Activated CD4-positive, CD25-positive, alpha-beta regulatory T cell treated with anti-CD3 and anti-CD28 coated beads, Interleukin-2, amount 50 U/mL, for 72 hours (primary cell): ENCODE measurements at places on chromosomes 6 and 20.

GRCh38 chr20:53579581-53580375 is 13.9 kb downstream of the ZNF217 start:
- no peak for DNase-seq

DNA sequence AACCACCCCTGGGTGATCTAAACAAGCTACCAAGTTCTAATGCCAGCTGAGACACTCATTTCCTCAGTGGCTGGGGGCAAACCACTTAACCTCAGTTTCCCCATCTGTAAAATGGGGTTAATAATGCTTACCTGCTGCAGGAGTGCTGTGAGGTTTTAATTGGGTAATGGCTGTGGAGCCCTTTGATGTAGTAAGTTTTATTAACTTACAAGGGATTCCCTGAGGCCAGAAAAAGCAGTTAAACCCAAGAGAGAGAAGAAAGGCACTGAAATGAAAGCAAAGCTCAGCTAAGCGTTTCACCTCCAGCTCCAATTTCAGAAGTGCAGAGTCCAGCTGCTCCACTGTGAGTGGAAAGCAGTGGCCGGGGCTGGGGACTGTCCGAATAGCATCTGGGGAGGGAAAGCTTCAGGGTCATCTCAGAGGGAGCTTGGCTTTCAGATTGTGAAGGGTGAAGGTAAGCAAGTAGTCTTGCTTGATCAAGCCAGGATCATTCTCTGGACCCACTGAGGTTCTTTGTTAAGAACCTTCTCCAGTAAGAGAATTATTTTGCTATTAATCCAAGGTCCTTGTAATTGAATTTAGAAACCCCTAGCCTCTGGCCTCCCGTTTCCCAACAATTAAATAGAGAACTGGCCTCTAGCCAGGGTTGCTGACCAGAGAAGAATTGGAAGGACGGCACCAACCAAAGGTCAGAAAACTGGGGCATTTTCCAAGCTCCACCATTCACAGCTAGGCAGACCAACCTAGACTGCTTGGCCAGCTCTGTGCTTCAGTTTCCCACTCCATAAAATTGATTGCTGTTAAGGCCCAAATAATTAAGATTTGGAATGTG is 20.9 kb upstream of the TCP11 start:
- DNase-seq = no peak

- DNase-seq = no peak
These were observed 21.5 kb upstream of the TMEM244 start for GRCh38 chr6:129882510-129883023.

DNA sequence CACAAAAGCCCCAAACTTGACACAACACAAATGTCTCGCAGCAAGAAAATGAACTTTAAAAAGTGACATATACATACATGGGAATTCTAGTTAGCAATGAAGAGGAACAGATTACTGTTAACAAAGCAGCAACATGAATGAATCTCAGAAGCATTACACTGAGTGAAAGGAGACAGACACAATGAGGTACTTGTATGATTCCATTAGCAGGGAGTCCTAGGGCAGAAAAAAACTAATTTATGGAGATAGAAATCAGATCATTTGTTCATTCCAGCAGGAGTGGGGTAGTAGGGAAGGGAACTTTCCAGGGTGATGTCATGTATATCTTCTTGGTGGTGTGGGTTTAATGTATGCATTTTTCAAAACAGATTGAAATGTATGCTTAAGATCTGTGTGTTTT is 524.4 kb downstream of the KIF16B start:
- DNase-seq = no peak

DNA sequence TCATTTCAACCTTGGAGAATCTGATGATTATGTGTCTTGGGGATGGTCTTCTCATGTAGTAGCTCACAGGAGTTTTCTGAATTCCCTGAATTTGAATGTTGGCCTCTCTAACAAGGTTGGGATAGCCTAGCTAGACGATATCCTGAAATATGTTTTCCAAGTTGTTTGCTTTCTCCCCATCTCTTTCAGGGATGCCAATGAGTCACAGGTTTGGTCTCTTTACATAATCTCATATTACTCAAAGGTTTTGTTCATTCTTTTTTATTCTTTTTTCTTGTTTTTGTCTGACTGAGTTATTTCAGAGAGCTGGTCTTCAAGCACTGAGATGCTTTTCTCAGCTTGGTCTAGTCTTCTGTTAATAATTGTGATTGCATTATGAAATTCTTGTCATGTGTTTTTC is 42.7 kb upstream of the COL9A1 start:
- no peak for DNase-seq

DNA sequence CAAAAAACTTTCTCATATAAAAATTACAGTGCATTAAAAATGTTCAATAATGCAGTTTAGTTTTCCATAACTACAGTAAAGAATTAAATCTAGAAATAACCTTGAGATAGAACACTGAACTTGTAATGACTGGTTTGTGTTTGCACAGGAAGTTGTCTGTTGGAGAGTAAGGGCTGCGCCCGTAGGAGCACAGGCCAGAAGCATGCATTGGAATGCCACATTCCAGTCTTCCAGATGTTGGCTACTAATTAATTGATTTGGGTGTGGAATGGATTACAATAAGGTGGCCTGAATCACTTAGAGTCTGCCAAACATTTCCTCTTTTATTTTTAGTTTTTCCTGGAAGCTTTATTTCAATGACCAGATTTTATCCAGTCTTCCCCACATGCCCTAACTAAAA is 582.6 kb upstream of the MMS22L start:
- DNase-seq = no peak

- DNase-seq = no peak
These were observed 191.5 kb downstream of the DLL1 start for GRCh38 chr6:170099387-170099786.

- DNase-seq = no peak
These were observed 778 bp downstream of the MCCD1 start for GRCh38 chr6:31529329-31530150.

DNA sequence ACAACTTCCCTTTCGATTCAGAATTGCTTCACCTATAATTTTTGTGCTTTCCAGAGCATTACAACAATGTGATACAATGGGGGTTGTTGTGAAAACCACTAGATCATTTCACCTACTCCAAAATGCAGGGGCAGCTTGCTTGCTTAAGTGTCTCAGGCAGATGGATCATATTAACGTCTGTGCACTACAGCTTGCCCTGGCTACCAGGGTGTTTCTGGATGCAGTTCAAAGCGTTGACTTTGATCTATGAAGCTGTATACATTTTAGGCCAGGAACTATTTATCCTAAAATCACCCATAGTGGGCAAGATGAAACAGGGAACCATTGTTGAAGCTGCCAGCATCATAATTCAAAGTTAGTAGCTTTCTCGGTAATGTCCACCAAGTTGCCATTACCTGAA is 339.5 kb upstream of the HSF2 start:
- no peak for DNase-seq

DNA sequence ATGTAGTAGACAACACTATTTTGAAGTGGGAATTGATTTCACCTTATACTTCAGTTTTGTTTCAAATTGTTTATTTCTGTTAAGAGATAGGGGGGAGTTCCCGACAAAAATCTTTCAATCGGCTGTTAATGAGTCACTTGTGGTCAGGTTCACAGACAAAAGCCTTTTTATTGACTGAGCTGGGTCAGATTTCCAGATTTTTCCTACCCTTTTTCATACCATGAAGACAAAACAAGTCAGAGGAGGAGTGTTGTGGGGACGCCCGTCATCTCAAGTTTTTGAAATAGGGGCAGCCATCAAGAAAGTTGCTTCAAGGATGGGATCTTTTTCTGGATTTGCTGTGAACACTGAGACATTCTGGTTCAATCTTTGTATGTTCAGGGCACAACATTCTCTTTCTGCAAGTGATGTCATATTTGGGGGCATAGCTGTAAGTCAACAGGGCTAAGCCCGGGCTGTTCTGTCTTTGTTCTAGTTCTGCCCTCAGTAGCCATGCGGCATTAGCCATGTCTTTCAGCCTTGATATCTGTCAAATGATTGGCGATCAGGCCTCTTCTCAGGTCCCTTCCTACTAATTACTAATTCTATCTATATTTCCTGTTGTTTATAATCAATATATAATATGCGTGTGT is 496.0 kb upstream of the MARCKS start:
- no peak for DNase-seq

GRCh38 chr6:136751991-136752390 is 40.3 kb downstream of the MAP3K5 start:
- DNase-seq = no peak

- DNase-seq = no peak
These were observed 14.3 kb upstream of the MRAP2 start for GRCh38 chr6:84019141-84019841.

DNA sequence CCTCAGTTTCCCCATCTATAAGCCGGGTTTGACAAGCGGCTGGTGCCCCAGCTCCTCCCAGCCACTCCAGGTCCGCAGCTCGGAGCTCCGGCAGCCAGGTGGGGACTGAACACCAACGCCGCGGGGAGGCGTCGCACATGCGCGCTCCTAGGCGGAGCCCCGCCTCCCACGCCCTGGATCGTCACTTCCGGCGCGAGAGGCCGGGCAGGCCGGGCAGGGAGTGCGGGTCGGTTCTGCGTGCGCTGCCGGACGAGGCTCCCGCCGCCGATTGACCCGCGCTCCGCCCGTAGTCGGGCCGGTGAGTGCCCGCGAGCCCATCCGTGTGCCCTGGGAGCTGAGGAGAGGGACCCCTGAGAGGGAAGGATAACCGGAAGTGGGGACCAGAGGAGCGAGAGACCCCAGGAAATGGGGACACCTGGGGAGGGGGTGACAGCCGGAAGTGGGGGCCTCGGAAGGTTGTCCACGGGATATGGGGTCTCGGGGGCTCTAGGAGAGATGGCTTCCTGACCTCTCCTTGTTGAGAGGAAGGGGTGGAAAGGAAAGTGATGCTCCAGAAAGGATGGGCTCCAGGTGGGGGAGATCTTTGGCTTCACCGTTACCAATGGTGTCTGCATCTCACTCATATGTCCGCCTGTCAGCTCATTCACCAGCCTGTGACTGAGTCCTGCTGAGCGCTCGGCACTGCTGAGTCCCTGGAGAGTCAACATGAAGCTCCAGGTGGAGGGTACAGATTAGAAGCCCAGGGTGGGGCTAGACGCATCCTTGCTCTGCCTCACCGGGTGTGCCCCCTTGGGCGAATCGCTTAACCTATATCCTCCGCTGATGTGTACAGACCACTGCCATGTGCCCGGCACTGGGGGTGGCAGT is at the start of gene TTPAL:
TTPAL (plus strand) TSS at position 181 of the 867 bp plus-strand sequence. CDS start 4,126 bp downstream, outside the sequence.
- DNase-seq = peak; percentile 91

DNA sequence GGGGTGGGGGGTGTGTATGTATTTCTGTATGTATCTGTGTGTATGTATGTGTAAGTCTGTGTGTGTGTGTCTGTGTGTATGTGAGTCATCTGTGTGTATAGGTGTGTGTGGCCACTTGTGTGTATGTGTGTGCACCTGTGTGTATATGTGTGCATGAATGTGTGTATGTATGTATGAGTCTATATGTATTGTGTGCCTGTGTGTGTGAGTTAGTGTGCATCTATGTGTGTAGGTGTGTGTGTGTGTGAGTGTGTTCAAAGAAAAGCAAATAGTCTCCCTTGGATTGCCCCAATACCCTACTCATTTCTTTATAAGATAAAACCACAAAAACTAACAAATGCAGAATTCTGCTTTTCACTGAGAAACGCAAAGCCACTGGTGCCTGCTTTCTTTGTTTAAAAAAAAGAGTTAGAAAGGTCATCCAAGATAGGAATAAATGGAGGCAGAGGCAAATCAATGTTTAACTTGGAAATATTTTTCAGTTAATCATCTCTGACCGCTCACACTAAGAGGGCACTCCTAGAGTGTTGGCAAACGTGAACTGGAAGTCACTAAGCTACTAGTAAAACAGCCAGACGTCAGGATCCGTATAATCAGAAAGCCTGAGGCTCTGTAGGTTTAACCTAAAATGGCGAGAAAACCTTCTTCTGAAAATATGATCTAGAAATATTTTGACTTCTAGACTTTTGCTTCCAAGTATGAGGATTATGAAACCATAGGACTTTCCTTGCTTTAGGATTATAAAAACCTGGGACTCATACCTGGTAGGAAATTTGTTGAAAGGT is 37.4 kb upstream of the JAG1 start:
- no peak for DNase-seq

GRCh38 chr6:106568530-106568929 is 60.8 kb downstream of the RTN4IP1 start:
- DNase-seq = no peak

- no peak for DNase-seq
These were observed 1.1 kb downstream of the FBXO30 start for GRCh38 chr6:145813285-145814034.

DNA sequence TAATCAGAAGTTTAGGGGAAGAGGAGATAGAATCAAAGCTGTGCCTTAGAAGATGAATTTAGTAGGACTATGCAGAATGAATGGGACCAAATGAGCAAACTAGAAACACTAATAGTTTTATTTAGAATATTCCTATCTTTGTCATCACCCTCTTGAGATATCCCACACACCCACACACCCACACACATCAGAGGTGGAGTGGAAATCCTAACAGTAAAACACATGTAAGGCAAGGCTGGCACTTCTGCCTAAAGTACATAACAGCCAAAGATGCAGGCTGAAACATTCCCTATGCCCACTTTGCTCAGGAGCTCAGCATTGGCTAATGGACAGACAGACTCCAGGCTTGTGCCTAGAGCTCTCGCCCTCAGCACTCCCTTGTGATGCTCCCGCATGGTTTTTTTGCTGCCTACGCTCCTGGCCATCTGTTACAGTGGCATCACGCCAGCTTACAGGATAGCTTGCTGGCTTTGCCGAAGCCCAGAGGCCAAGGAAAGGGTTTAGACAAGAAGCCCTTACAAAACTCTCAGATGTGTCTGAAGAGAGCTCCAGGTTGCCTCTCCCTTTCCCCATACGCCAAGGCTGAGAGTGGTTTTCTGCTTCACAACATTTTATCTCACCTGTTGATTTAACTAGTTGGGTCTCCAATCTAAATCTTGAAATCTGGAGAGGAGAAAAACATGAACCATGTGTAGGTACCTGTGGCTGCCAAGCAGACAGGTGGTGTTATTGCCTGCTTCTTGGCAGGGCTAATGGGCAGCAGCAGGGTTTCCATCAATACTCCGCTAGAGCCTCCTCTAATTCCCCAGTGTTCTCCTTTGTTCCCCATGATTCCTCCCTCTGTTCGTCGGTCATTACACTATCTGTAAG is 282.6 kb upstream of the ID4 start:
- DNase-seq = no peak

DNA sequence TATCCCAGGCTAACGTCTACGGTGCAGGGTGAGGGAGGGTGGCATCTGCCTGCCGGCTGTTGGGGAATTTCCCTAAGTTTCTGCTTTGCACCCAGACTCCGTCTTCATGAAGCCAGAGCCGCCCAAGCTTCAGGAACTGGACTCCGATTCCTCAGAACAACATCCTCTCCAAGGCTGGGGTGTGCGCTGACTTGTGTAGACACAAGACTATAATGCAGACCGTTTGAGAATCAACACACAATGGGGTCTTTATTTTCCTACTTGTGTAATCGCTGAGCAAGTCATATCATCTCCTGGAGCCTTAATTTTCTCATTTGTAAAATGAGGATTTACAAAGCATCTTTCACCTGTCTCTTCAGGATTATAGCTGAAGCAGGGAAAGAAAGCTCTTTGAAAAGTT is 160.5 kb upstream of the AGPAT4 start:
- no peak for DNase-seq

- no peak for DNase-seq
These were observed 7.4 kb downstream of the GMEB2 start for GRCh38 chr20:63619505-63619904.

- no peak for DNase-seq
These were observed 1.0 kb downstream of the SALL4 start for GRCh38 chr20:51801122-51801822.
